Aorta (tissue), 5 donors: ENCODE measurements at places on chromosomes 5 and 9.

DNA sequence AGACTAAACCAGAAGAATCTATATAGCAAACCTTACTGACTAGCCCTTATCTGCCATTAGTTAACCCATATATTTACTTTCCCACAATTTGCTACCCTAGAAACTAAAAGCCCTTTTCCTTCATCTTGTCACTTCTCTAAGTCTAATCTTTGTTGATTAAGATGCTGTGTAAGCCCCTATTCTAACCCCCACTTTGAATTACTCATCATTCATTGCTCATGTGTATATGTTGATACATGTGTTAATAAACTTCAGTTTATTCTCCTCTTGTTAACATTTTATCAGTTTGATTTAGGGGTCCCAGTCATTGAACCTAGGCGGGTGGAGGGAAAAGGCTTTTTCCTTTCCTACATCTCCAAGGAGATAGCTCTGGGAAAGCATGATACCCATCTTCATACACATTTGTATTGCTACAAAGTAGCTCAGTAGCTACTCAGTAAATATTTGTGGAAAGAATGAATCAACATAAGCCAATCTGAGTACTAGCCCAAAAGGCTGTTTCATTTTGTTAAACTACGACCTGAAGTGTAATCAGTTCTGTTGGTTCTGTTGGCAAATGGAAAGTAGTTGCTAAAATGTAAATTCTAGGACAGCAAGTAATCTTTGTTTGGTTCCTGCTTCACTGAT lies 35.1 kb upstream of the NDFIP1 start:
- DNase-seq, result no peak

DNA sequence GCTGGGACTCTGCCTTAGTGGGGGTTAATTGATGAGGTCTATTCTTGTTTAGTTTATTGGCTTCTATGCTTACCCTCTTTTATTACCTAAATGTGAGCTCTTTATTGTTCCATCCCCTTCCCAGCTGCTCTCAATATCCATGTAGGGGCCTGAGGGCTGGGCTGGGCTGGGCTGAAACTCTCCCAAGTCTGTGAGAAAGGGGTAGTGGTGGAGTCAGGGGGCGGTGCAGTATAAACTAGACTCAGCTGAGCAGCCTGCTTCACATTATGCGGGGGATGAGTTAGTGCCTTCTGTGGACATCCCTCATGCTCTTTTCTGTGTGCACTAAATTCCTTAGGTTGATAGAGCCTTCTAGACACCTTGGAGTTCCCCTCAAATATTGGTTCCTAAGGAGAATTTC lies 451.8 kb upstream of the PTGER4 start:
- DNase-seq, result no peak

DNA sequence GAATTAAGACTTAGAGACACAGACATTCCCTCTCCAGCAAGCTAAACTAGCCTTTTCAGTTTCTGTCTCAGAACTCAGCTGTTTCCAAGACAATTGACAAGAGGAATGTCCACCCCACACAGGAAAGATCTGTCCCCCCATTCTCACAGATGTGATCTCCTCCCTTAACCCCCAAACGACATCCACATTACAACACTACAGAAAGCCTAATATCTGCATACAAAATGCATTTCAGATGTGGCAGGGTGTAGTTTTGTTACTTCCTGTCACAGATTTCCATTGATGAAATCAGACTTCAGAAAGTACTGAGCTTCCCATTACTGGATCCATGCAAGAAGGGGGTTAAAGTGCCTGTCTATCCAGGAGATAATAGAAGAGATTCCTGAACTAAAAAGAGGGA lies 2.9 kb upstream of the ARSI start:
- DNase-seq, result no peak

DNA sequence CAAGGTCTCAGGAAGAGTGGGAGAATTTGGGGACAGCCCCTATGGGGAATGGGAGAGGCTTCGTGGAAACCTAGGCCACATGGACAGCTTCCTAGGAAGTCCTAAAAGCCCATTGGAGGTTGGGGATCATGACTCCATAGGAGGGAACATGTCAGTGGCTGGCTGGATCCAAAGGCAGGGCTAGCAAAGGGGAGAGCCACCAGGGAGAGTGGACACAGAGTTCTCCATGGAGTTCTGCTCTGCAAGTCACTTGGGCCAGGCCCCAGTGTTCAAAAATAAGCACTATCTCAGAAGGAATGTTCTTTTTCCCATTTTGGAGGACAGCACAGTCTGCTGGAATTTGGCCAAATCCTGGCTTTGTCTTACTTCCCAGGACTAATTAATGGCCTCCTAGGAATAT lies 140.6 kb upstream of the RAD23B start:
- no peak for DNase-seq

GRCh38 chr9:127585161-127585819 lies 26.8 kb upstream of the STXBP1 start:
- no peak for DNase-seq
